ENCODE measurements at places on chromosomes 2 and 18. TPM values are rescaled to one million over a fixed set of nuclear protein-coding genes. Genes with fewer than 3 reads are reported as not detected.

- DNase-seq: no peak
These were observed 18.2 kb downstream of the ACVR1 start for GRCh38 chr2:157857881-157858280.

- DNase-seq: no peak
These were observed 104.9 kb downstream of the C2orf74 start for GRCh38 chr2:61266632-61267505.

GRCh38 chr2:171794918-171795317, 99.1 kb downstream of the SLC25A12 start:
- DNase-seq: no peak

DNA sequence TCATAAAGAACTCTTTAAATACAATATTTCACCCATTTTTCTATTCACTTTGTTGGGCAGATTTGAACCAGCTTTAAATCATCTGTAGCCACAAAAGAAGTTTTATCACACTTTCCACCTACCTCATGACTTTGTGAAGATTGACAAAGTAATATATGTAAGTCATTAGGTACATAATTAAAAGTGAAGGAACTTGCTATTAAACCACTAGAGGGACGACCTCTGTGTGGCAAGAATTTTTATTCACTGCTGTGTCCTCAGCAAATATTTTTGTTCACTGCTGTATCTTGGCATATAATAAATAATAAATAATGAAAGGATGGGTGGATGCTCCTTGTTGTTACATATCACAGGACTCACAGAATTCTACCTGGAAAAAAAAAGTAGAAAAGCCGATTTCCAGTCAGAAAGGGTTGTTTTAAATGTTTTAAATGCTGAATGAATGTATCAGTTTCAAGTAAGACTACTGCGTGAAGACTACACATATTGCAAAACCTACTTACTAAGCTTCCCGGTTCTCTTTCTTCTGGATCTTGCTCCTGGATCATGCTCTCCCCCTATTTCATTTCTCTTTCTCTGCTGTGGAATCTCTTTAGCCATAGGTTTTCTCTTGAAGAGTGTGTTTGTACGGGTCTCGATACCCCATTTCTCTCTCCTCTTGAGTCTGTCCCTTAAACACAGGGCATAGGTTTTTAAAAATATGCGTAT, 44.8 kb downstream of the KCMF1 start:
- no peak for DNase-seq

DNA sequence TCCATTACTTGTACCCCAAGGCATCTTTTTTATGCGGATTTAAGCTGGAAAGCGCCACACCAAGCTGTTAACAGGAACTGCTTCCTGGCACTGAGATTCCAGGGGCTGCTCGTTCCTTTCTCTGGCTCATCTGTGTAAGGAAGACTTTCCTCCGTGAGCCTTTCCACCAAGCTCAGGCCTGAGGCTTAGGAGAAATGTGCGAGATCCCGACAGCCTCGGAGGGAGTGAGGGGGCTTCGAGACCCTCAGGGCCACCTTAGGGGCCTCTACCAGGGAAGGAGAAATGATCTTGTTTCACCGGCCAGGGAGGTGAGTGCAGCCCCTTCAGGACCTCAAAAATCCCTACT, 17.1 kb downstream of the B3GNT7 start:
- DNase-seq: no peak

- DNase-seq: no peak
These were observed 254.6 kb downstream of the CDH20 start for GRCh38 chr18:61587865-61588264.

GRCh38 chr2:207330912-207331311, 165.2 kb upstream of the KLF7 start:
- peak; percentile 26 for DNase-seq

DNA sequence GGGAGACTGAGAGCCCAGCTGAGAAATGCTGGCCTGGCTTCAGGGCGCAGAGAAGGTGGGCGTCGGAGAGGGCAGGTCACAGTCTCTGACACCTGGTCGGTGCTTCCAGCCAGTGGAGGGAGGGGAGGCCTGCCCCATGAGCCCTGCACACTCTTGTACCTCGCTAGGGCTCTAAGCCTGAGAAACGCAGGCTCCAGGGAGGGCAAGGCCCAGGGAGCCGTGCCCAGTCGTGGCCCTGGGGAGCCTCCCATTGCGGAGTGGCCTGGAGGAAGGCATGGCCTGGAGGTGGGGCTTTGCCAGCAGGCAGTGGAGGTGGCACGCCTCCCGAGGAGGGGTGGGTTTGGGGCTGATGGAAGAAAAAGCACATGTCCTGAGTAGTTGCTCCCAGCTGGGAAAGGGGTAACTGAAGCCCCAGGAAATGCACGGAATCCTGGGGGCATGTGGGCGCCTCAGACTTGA, 39.0 kb downstream of the MTERF4 start:
- peak; percentile 14 for DNase-seq

DNA sequence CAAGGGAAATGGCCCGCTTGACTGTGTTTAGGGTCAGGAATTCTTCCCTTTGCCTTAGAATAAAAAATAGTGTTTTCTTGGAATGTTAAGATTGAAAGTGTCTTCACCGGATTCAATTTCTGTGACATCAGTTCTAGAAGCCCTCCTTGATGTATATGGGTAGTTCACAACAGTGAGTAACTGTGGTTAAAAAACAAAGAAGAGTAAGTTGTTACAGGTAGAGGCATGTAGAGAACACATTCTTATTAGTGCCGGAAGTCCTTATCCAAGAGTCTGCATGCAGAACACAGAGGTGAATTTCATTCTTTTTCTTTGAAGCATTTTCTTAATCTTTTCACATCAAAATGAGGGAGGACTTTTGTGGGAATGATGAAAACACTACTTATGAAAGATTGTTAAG, 105.5 kb downstream of the FMNL2 start:
- DNase-seq: no peak

GRCh38 chr2:120210270-120210693, 12.9 kb downstream of the TMEM185B start:
- no peak for DNase-seq

DNA sequence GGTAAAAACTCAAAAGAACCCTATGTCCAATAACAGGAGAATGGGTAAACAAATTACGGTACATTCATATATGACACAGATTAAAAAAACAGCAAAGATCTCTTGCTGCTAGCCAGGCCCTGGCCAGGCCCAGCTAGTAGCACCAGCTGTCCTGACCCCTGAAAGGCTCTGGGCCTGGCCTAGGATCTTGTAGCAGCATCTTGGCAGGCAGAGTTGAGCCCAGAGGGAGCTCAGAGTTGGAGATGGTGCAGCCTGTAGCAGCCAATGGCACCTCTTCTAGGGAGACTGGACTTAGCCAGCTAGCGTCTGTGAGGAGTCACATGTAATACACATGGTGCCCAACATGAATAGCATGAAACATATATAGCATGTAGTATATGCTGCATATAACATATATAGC, 69.1 kb downstream of the HS6ST1 start:
- DNase-seq: no peak

DNA sequence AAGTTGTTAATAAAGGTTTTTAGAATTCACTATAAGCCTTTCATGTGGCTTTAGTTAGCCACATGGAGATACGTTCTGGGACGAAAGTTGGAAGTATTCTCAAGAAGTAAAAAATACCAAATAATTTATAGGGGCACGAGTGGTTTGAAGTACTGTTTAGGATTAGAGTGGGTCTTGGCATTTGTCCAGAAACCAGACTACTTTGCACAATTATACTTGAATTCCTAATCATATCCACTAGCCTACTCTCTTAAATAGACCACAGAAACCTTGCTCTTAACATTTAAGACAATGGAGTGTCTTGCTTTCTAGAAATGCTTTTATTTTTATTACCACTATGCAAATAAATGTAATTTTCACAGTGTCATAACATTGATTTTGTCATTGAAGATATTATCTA, 44.6 kb downstream of the UBE2E3 start:
- no peak for DNase-seq

GRCh38 chr2:138956116-138956515, 175.9 kb upstream of the NXPH2 start:
- no peak for DNase-seq

GRCh38 chr2:109006971-109007370, 18.0 kb upstream of the EDAR start:
- no peak for DNase-seq

- DNase-seq: no peak
These were observed 17.9 kb upstream of the ARHGEF4 start for GRCh38 chr2:130818809-130819208.

GRCh38 chr2:73718421-73718820, 18.7 kb downstream of the TPRKB start:
- DNase-seq: peak; percentile 17

DNA sequence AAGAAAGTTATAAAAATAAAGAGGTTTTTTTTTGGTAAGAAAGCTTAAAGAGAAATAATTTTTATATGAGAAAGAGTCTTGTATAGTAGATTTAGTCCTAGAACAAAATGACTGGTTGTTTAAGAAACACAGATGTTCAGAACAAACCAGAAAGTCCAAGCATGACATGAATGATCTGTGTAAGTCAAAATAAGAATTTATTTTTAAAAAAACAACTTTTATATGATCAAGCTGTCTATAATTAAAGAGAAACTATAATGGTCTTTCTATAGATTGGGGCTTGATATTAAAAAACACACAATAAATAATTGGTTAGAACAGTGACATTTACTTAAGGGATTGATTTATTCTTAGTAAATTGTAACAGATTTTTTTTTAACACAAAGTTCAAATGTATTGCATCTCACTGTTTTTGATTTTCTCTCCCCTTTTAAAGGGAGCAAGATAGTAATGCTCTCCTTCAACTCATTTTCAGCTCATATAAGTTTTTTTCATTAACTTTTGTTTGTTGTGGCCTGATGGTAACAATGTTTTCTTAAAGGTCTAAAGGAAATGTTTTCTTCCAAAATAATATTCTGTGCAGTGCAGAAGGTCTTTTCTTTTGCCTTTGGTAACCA, 1256.8 kb downstream of the LRP1B start:
- DNase-seq: no peak

DNA sequence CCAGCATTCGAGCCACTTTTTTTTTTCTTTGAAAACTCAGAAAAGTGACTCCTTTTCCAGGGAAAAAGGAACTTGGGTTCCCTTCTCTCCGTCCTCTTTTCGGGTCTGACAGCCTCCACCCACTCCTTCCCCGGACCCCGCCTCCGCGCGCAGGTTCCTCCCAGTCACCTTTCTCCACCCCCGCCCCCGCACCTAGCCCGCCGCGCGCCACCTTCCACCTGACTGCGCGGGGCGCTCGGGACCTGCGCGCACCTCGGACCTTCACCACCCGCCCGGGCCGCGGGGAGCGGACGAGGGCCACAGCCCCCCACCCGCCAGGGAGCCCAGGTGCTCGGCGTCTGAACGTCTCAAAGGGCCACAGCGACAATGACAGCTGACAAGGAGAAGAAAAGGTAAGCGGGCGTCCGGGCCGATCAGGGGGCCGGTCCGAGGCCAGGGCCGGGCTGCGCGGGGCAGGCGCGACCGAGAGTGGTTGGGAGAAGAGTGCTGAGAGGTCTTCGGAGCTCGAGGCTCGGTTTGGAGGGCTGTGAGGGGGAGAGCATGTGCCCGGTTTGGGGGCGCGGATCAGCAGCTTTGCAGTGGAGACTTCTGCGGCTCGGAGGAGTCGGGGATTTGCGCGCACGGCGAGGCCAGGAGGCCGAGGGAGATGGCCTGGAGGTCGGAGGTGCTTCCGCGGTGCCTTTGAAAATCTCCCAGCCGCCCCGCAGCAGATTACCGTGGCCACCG, 502 bp downstream of the EPAS1 start:
- DNase-seq: peak; percentile 79

DNA sequence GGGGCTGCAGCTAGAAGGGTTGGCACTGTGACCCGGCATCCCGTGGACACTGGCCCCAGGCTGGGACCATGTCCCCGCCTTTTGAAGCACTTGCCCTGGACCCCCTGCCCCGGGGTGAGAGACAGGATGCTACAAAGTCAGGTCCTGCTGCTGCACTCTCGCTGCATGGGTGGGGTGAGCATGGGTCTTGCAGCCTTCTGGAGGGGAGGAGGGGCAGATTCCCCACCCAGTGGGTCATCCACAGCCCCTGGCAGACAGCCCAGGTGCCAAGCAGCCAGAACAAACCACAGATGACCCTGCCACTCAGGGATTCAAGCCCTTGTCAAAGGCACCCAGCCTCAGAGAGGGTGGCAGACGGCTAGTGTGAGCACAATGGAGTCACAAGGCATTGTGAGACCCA, 5.7 kb upstream of the NMUR1 start:
- no peak for DNase-seq

- no peak for DNase-seq
These were observed 6.4 kb downstream of the MYT1L start for GRCh38 chr2:2324565-2325101.

DNA sequence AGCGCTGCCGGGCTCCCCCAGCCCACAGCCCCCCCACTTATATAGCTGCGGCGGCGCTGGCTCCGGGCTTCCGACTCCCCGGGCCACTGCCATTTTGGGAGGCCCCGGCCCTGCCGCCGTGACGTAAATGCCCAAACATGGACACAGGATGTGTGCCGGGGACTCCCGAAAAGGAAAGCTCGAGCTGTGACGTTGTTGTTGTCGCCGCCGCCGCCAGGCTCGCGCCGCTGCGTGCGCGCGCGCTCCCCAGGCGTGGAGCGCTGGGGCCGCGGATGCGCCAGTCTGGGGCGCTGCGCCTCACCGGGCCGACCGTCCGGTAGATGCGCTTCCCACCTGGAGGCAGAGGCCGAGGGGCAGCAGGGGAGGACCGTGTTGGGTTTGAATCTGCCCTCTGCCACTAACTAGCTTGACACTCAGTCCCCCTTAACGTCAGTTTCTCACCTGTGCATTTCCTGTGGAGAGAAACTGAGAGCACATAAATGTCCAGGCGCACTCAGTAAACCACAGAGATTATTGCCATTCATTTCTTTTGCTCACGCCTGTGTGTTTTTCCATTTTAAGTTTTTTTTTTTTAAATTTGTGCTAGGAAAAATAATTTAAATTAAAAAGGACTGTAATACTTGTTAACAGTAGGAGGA, at the start of gene EGR4:
TSS of gene EGR4 (minus strand) at position 15 of the 638 bp plus-strand sequence. CDS start 231 bp downstream, outside the sequence.
- DNase-seq: peak; percentile 94

DNA sequence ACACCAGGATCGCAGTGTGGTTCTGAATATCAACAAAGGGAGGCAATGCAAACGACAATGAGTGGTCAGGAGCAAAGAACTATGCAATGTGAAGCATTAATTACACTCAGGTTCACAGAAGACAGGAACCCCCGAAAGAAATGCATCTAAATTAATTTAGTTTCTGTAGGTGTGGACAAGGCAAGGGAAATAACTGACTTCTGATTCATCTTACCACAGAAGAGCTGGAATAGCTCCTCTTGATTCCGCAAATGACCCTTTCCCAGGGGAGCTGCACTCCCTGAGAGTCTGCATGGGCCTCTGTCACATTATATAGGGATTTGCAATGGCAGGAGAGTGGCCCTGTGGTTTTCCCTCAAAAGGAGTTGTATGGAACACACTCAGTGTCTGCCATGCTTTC, 263.9 kb upstream of the APCDD1 start:
- no peak for DNase-seq

GRCh38 chr2:156956161-156956560, 301.3 kb upstream of the GALNT5 start:
- no peak for DNase-seq

FTCDNL1 gene
- total RNA-seq: 1.5 TPM

MRPS9 gene
- 24.9 TPM for total RNA-seq

UPP2 gene
- total RNA-seq: not detected

LIMS2 gene
- total RNA-seq: 38.3 TPM

GPR39 gene
- total RNA-seq: not detected

C2orf42 gene
- 23.0 TPM for total RNA-seq

NETO1 gene
- not detected for total RNA-seq

CHCHD5 gene
- 32.4 TPM for total RNA-seq

SIX2 gene
- total RNA-seq: not detected

RRM2 gene
- 571 TPM for total RNA-seq

RNU2-63P gene
- 4.5 TPM for total RNA-seq

FZD7 gene
- total RNA-seq: 0.08 TPM

C1GALT1C1L gene
- total RNA-seq: not detected

ASTL gene
- 0.34 TPM for total RNA-seq

MAP2 gene
- total RNA-seq: not detected

IL36RN gene
- total RNA-seq: not detected

FKBP1B gene
- 3.4 TPM for total RNA-seq

Data from activated CD8-positive, alpha-beta T cell treated with anti-CD3 and anti-CD28 coated beads, Interleukin-2, amount 10 ng/mL, durations not matched to agents 7 days and 5 days (primary cell).